IgD-negative memory B cell (primary cell): ENCODE measurements at places on chromosomes 2 and 18. TPM values are rescaled to one million over a fixed set of nuclear protein-coding genes. Genes with fewer than 3 reads are reported as not detected.

Gene KIF5C
- polyA plus RNA-seq = 2.0 TPM

Gene SMPD4
- 43.3 TPM for polyA plus RNA-seq

Gene EML6
- 3.8 TPM for polyA plus RNA-seq

Gene EDAR
- 0.26 TPM for polyA plus RNA-seq

Gene DSG1
- not detected for polyA plus RNA-seq

Gene KATNAL2
- 0.59 TPM for polyA plus RNA-seq

Gene SPEG
- not detected for polyA plus RNA-seq

Gene HK2
- polyA plus RNA-seq = 4.3 TPM

Gene IL1B
- polyA plus RNA-seq = not detected

Gene SLC4A3
- not detected for polyA plus RNA-seq

Gene CD8B2
- polyA plus RNA-seq = not detected

Gene RAB27B
- polyA plus RNA-seq = 1.1 TPM

Gene EHD3
- 31.8 TPM for polyA plus RNA-seq

Gene PRPF40A
- polyA plus RNA-seq = 114 TPM

Gene GAREM2
- polyA plus RNA-seq = 0.19 TPM

Gene NAT8
- polyA plus RNA-seq = not detected

Gene MEIS1
- 0.33 TPM for polyA plus RNA-seq

Gene CMPK2
- polyA plus RNA-seq = 4.6 TPM

Gene AP1S3
- 23.0 TPM for polyA plus RNA-seq
